ENCODE measurements at places on chromosomes 1 and 21. TPM values are rescaled to one million over a fixed set of nuclear protein-coding genes. Genes with fewer than 3 reads are reported as not detected.

The NBPF10 gene
- total RNA-seq, result 5.1 TPM

The UMODL1 gene
- total RNA-seq, result not detected

The HS2ST1 gene
- 24.7 TPM for total RNA-seq

The NPHS2 gene
- total RNA-seq, result not detected

The OR2L5 gene
- not detected for total RNA-seq

The MPZ gene
- total RNA-seq, result 0.51 TPM

The LAMC2 gene
- 2.8 TPM for total RNA-seq

The C1orf185 gene
- not detected for total RNA-seq

The NUP210L gene
- total RNA-seq, result 0.17 TPM

The MANEAL gene
- total RNA-seq, result 0.50 TPM

The HSPG2 gene
- 49.8 TPM for total RNA-seq

The PGLYRP3 gene
- not detected for total RNA-seq

The TMPRSS2 gene
- total RNA-seq, result 0.17 TPM

The ELAPOR1 gene
- total RNA-seq, result 0.26 TPM

The IGSF5 gene
- total RNA-seq, result not detected

The FCRLA gene
- 0.17 TPM for total RNA-seq

The LRRC7 gene
- not detected for total RNA-seq

The BTBD19 gene
- 5.0 TPM for total RNA-seq

The SPRR2A gene
- not detected for total RNA-seq

The DUSP10 gene
- 22.6 TPM for total RNA-seq

The TMEM50A gene
- 141 TPM for total RNA-seq

The HSD3B1 gene
- total RNA-seq, result not detected

The RNF2 gene
- 19.7 TPM for total RNA-seq

The NHLH1 gene
- not detected for total RNA-seq

The BEND5 gene
- total RNA-seq, result 0.77 TPM
